ENCODE measurements at places on chromosomes 3 and 15.

DNA sequence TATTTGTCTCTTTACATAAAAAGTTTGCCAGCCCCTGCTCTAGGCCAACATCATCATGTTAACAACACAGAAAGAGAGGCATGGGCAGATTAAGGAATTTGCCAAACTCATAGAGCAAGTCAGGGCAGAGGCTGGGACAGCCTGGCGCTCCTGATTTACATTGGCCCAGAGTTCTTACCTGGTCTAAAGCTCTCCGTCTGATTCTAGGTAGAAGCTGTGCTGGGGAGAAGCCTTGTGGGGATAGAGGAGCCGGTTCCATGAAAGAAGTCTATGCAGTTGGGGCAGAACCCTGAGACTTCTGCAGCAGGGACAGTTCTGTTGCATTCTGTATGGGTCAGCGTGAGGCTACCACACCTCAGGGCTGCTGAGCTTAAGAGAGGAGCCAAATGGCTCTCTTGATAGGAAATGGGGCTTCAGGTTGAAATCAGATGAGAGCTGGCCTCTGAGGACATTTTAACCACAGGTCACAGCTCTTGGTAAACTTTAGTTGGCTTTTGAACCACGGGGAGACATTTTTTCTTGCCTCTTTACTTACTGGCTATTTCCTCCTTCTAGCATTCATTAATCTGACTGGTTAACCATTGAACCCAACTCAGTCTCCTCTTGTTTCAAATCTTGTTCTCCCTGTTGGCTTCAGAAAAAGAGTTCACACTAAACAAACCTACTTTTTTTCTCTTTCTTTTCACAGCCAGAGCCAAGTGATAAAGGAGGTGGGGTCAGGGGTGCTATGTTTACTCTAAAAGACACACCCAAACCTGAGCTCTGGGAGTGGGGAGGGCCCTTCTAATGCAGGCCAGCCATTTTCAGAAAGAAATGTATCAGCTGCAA lies 250.7 kb downstream of the OPA1 start:
- DNase-seq, result no peak

DNA sequence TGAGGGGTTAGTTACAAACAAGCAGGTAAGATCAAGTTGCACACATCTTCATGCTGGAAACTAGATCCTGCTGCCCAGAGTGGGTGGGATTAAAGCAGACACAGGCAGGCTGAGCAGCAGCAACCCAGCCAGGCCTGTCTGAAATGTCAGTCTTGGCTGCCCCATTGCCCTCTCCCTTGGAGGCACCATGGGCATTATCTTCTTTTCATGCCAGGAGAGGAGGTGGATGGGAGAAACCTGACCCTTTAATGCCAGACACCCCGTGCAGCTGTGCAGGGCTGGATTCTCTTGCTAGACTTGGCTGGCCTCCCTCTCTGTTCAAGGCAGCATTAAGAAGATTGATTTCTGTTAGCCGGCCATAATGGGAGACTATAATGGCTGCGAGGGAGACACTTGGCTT lies 23.0 kb upstream of the EPHB1 start:
- no peak for DNase-seq

- no peak for DNase-seq
Observed at GRCh38 chr3:53353202-53353601, 5.9 kb upstream of the DCP1A start.

- no peak for DNase-seq
Observed at GRCh38 chr15:29045717-29046116, 159.9 kb downstream of the APBA2 start.

DNA sequence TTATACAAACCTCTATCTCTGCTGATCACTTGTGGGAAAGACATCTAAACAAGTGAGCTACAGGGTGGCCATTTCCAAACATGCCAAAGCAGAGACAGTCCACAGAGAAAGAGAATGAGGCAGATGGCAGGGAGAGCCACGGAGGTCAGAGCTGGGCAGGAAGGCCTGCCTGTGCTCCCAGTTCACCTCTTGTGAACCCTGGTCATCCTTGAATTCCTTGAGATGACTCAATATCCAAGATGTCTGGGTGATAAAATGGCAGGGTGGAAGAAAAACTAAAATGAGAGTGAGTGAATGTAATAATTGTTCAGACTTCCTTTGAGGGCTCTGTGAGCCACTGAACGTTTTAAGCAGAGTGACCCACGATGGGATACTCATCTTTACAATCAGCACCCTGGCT lies 104.8 kb downstream of the PLCH1 start:
- no peak for DNase-seq

DNA sequence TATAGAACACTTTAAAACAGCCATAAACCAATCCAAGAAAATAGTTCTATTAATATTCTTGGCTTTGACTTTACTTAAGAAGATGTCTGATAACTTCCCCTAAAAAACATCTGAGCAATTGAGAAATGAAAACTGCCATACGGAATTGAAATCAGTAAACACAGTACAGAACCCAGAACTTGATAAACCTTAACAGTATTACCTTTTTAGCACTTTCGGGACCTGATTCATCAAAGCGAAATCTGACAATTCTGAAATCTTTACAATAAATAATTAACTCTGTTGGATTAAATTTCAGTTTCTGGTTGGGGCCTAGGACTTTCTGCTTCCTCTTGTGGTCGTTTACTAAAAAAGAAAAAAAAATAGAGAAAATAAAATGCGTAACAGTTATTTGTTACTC lies 17.3 kb downstream of the MTMR10 start:
- no peak for DNase-seq

DNA sequence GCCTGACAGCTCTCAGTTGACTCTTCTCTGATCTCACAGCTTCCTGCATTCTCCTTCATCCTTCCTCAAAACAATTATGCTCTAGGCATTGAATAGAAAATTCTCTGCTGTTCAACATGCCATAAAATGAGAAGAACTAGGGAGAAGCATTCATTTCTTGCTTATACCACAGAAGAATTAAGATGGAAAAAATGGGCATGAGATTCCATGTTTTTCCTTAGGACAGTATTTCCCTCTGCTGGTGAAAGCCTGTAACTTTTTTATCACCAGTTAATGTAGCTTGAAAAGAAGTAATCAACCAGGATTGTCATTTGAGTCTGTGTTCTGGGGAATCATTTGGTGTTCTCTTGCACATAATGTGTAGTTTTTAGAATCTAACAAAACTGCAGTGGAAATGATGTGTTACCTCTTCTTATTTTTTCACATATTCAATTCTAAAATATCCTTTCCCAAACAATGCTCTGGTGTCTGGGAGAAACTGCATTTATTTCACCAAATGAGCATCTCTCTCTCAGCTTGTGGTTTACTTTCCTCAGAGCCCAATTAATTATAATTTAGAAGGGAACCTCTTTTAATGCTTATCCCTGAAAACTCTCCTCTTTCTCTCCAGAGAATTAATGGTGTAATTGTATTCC lies 92.8 kb upstream of the DCBLD2 start:
- DNase-seq, result no peak

GRCh38 chr3:72678380-72678779 lies 169.9 kb downstream of the SHQ1 start:
- DNase-seq, result no peak

Data from left ventricle myocardium superior (tissue), 1 donor.